Stimulated activated CD4-positive, alpha-beta T cell treated with anti-CD3 and anti-CD28 coated beads, Interleukin-2, amount 100 ng/mL, for 48 hours (primary cell): ENCODE measurements at places on chromosomes 2 and 18.

- DNase-seq = no peak
These were observed 123.9 kb upstream of the FAM117B start for GRCh38 chr2:202510911-202511310.

GRCh38 chr2:101801496-101801895, 104.0 kb downstream of the MAP4K4 start:
- no peak for DNase-seq

DNA sequence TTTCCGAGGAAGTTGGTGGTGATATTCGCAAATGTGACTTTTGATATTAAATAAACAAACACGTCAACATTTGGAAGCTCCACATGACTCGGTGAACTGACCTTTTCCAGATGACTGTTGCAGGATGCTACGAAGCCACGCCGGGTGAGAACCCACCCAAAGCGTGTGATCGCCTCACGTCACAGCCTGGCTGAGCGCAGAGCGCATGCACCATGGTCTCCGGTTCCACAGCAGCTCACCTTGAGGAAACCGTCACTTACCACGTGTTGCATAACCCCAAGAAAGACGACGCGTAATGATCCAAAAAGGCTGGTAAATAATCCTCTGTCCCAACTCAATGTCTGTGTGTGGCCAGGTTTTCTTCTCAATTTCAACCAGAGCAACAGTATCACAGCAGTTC, 64.5 kb upstream of the CTDP1 start:
- no peak for DNase-seq

- DNase-seq = no peak
These were observed 15.1 kb downstream of the TRAK2 start for GRCh38 chr2:201436141-201436540.

DNA sequence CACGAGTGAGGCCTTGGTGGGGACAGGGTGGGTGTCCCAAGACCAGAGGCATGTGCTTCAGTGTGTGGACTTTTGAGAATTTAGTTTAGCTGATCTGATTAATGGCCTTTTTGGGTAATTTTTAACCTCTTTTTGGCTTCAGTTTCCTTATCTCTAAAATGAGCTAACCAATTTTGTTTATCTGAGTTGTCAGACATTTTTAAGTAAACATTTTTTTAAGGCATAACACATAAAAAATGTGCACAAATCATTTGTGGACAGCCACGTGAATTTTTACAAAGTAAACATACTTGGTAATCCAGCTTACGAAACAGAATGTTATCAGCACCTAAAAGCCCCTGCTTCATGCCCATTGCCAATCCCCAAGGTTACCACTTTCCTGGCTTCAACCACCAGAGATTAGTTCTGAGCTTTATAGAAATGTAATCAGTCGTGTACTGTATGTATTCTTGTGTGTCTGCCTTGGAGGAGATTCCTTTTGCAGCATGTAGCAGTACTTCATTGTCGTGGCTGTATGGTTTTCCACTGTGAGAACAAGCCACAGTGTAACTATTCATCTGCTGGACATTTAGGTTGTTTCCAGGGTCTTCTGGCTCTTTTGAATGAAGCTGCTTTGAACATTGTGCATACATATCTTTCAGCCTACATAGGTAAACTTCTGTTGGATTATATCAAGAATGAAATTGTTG, 8.4 kb upstream of the INO80C start:
- DNase-seq = no peak

DNA sequence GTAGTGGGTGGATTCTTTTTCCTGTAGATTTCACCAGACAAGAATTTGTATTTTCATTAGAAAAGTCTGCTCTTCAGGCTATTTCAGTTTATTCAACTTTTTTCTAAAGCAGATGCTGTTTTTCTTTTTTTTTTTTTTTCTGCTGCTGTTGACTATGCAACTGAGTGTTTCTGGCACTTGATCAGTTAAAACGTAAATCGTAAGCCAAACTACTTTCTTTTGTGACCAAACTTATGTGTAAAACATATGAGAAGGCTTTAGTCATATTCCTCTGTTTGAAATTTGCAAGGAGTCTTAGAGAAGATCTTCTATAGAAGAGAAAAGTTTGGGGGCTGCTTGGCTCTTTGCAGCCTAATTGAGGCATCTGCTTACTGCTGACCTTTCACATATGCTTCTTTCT, 170.1 kb downstream of the PARD3B start:
- no peak for DNase-seq

DNA sequence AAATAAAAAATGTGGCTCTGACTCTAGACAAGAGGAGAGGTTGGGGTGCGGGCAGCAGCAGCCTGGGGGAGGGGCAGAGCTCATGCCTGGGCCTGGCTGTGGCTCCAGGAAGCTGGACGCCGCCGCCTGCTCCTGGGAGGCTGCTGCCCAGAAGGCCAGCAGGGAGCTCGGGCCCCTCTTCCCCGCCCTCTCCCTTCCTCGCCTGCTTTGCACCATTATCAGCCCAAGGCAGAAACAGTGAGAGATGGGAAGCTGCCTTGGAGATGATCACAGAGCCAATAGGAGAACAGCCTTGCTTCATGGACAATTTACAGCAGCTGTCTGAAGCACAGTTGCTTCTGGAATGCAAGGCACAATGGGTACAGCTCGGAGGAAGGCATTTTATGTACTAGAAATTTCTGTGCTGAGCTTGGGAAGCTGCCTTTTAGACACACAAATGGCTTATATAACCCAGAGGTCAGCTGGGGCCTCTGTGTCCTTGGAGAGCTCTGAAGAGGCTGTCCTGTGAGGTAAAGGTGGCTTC, 55.3 kb upstream of the AFF3 start:
- DNase-seq = no peak

GRCh38 chr18:7338846-7339245, 108.0 kb downstream of the LRRC30 start:
- DNase-seq = no peak

- no peak for DNase-seq
These were observed 198.7 kb downstream of the ANAPC1 start for GRCh38 chr2:111685342-111685741.

DNA sequence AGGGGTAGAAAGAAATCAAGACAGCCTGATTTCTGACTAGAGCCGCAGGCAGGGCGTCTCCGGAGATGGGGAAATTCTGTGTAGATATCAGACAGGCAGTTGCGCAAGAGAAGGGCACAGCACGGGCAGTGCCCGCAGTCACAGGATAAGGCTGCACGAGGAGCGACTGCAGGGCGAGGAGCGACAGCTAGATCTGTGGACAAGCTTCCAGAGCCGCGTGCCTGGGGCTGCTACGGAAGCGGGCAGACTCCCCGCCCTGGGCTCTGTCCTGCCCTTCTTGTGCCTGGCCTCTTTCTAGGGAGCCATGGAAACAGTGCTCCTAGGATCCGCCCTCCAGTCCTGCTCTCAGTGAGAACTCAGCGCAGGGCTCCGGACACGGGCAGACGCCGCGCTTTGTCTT, 12.6 kb downstream of the MC5R start:
- DNase-seq = no peak

- DNase-seq = no peak
These were observed 101.8 kb upstream of the NPAS2 start for GRCh38 chr2:100718065-100718629.

DNA sequence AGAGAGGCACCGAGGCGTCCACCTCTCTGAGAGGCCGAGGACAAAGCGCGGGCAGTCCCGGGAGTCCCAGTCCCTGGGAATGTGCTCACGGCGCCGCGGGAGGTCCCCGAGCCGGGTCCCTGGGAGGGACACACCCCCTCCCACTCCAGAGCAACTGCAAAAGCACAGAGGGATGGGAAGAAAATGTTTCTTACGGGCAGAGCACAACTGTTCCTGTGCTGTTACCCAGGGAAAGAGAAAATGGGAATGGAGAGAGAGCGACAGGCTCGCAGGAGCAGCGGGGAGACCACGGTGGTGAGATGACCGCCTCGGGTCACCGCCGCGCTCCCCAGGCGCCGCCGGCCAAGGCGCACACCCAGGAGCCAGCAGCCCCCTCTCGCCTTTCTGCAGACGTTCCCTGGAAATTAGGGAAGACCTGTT, 1.2 kb upstream of the BCL11A start:
- DNase-seq = no peak

DNA sequence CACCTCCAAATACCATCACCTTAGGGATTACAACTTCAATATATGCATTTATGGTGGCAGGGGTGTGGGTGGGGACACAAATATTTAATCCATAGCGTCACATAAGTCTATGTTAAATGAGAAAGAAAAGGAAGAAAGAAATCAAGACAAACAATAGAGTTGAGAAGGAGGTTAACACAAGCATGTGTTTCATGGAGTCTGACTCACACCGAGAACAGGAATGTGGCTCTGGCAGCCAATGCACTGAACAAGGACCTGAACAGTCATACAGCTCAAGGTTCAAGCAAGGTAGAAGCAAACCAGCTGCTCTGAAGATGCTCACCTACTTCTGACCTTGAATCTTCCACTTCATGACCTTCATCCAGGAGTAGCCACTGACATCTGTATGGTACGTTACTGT, 36.2 kb upstream of the LPIN1 start:
- DNase-seq = no peak

- DNase-seq = no peak
These were observed 748.6 kb upstream of the PIK3C3 start for GRCh38 chr18:41206341-41206830.
